ENCODE measurements at places on chromosomes 5 and 9.

DNA sequence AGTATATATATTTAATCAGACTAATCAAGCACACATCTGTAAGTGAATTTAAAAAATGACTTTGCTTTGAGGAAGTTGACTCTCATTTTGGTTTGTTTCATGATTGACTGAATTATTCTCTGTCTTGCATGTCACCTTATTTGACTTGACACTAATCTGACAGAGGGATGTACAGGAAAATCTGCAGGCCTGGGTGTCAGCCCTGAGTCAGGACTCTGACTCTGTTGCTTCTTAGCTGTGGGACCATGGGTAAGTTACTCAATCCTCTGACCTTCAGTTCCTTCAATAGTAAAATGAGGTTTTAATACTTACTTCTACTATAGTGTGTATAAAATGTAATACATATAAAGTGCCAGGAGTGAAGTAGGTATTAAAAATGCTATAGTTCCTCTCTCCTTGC lies 415.9 kb downstream of the ARHGEF28 start:
- DNase-seq = no peak

DNA sequence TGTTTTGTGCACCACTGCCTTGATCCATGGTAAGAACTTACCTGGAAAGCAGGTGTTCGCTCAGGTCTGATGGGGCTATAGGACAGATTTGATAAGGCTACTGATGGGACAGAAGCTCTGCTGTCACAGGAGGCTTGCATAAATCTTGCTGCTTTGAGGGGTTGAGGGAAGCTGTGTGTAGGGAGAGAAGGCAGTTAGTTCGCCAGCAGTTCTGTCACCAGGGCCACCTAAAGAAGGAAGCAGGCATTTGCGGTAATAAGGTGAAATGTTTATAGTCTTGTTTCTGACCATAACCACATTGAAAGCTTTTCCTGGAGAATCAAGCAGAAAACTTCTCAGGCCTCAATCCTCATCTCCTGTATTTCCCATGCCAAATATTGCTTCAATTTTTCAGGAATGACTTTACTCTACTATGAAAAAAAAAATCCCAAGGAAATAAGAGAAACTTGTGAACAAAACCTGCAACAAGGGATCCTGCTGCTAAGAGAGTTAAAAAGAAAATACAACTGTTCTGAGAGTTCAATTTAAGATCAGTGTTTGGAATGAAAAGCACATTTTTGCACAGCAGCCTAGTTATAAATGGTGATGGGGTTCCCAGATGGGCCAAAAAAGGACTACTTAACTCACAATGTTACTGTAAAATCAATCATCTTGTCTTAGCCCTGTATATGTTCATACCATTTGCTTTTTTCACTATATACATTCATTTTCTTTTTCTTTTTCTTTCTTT lies 122.0 kb upstream of the RANBP3L start:
- DNase-seq = no peak

DNA sequence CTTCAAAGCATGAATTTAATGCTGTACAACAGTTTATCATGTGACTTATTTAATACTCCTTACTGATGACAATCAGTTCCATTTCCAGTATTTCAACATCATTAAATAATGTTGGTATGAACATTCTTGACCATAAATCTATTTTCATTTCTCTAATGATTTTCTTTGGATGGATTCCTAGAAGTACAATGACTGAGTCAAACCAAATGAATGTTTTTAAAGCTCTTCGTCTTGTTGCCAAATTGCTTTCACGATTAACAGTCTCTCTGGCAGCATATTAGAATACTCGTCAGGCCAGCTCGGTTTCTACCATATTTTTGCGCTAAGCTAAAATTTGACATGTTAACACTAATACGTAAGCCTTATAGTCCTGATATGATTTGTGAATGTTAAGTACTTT lies 197.0 kb downstream of the TRPM3 start:
- DNase-seq = no peak

DNA sequence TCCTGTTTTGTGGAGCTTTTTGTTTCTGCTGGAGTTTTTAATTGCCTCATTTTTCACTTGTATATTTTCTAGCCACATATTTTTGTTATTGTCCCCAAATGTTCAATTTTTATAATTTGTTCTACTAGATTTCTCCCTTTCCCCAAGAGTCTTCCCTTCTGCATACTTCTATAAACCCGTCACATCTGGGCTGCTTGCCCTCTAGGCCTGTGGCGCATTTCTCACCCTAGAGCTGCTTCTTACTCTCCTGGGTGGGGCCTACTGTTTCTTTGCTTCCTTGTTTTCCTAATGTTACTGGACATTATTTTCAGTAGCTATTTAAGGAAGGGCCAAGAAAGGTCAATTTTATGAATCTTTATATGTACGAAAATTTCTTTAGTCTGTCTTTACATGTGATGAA lies 51.5 kb downstream of the NXNL2 start:
- DNase-seq = no peak

- DNase-seq = no peak
These were observed 413.8 kb upstream of the CD180 start for GRCh38 chr5:67610186-67610912.

GRCh38 chr9:106376689-106377088 lies 486.3 kb upstream of the ZNF462 start:
- no peak for DNase-seq

DNA sequence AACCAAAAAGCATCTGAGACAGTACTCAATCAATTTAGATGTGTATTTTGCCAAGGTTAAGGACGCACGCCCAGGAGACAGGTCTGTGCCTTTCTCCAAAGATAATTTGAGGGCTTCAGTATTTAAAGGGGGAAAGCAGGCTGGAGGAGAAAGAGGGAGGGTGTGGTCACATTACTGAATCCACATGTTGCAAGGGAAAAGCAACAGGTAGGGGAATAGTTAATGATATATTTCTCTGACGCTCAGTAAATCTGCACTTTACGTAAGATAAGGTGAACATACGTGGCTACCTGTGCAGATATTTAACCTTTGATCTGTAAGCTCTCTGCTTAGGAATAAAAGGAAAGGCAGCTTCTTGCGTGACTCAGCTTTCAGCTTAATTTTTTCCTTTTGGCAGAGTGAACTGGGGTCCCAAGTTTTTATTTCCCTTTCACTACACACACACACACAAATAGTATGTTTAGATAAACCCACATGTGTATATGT lies 443.4 kb downstream of the NTRK2 start:
- DNase-seq = no peak

DNA sequence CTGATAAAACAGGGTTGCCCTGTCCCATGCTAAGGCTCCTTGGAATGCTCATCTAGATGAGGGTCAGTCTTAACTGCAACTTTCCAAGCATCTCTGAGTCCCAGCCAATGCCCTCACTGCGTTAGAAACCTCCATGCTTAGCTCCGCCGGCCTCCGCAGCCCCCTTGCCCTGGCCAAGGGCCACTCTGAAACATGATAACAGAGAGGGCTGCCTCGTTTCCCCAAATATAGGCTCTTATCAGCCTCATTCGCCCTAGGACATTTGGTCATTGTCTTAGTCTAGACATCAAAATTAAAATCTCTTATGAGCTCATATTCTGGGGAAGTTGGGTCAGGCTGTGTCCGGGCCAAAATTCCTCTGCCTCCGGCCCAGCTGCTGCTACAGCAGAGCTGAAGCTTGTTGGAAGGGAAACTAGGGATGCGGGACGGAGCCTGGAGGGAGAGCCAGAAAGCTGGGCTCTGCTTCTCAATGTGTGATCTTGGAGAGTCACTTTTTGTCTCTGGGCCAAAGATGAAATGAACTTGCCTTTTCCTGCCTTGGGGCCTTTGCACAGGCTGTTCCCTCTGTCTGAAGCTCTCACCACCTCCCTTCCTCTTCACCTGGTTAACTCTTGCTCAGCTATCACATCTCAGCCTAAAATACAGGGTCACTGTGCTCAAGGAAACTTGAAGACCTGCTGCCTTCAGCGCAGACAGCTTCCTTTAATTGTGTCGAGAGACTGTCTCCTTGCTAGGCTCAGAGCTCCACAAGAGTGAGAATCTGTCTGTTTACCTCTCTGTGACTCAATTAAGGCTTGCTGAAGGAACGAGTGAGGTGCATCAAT lies 191.3 kb downstream of the RGS3 start:
- no peak for DNase-seq
